Activated CD4-positive, alpha-beta T cell treated with anti-CD3 and anti-CD28 coated beads for 36 hours (primary cell): ENCODE measurements at places on chromosomes 7 and 10.
A peak's percentile ranks its signal among the peaks of the same experiment; 100 is the strongest.

DNA sequence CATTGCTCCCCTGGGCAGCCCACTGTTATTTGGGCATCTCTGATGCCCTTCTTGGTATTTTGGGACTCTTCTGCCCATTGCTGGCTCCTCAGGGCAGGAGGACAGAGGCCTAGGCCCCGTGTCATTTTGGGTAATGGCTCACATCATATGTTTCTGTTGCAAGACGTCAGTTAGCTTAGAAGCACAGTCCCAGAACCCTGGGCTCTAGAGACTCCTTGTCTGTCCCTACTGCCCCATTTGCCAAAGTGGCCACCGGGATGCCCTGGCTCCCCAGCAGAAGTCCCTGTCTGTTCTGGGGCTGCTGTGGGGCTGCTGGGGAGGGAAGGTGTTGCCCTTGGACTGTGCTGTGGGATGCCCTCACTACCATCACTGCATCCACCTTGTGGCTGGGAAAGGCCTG lies 48.8 kb downstream of the ADCYAP1R1 start:
- H3K4me3 ChIP-seq = no peak overlapping the region
- no peaks in the 10 kb centered on the region for H3K4me1 ChIP-seq
- no peaks in the 10 kb centered on the region for H3K36me3 ChIP-seq
- no peak for DNase-seq
- peaks cover 2% of the 10 kb centered on the region for H3K27me3 ChIP-seq

DNA sequence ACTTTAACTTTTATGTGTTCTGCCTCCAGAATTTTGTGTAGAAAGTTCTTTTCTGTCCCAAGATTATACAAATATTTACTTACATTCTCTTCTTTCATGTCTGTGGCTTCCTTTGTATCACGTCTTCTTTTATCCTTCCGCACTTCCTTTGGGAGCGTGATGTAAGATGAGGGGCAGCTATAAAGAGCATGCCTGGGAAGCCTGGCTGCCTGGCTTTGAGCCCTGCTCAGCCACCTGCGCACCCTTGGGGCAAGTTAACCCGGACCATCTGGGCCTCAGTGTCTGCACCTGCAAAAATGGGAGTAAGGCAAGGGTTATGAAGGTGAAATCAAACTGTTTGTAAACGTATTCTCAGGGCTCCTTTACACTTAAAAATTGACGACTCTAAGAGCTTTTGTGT lies 25.2 kb downstream of the PALD1 start:
- no peaks in the 10 kb centered on the region for H3K4me1 ChIP-seq
- H3K27ac ChIP-seq = no peak overlapping the region
- H3K4me3 ChIP-seq = no peak overlapping the region
- H3K36me3 ChIP-seq = no peaks in the 10 kb centered on the region
- no peak for DNase-seq

DNA sequence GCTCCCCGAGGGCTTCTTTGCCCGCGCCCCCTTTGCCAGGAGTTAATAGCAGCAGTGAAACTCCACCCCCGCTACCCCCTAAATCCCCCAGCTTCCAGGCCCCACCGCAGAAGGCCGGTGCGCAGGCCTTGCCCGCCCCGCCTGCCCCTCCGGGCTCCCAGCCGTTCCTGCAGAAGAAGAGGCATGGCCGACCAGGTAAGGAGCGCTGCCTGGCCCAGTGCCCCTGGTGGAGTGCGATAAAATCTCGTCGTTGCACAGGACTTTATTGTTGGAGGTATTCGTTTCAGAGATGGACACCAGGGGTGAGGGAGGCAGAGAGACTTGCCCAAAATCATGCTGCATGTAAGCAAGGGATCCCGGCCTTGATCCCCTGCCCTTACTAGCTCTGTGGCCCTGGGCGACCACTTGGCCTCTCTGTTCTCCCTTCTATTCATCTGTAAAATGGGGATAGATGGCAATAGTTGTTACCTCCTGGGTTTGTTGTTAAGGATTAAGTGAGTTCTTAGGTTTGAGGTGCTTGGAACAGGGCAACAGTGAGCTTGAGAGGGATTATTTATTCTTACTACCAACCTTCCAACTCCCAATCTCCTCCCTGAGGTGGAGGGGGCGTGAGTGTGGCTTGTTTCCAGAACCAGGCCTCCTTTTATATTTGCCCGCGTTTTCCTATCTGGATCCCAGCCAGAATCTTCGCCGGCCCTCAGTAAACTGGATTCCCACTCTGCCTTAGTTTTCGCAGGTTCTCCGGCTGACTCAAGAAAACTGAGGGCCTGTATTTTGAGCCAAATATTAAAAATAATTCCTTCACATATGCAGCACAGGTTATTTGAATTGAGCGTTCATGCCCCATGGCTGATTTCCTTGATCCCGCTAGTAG lies 78.3 kb downstream of the WIPF3 start:
- H3K27me3 ChIP-seq = no peaks in the 10 kb centered on the region
- DNase-seq = peak; percentile 18
- no peak overlapping the region for H3K4me3 ChIP-seq
- H3K36me3 ChIP-seq = no peaks in the 10 kb centered on the region
- peaks cover 8% of the 10 kb centered on the region for H3K4me1 ChIP-seq

GRCh38 chr7:104695563-104695962 lies 318.4 kb upstream of the KMT2E start:
- H3K27me3 ChIP-seq = peaks cover 1% of the 10 kb centered on the region
- H3K36me3 ChIP-seq = no peaks in the 10 kb centered on the region
- no peak for DNase-seq
- no peaks in the 10 kb centered on the region for H3K4me1 ChIP-seq
- no peak overlapping the region for H3K4me3 ChIP-seq

DNA sequence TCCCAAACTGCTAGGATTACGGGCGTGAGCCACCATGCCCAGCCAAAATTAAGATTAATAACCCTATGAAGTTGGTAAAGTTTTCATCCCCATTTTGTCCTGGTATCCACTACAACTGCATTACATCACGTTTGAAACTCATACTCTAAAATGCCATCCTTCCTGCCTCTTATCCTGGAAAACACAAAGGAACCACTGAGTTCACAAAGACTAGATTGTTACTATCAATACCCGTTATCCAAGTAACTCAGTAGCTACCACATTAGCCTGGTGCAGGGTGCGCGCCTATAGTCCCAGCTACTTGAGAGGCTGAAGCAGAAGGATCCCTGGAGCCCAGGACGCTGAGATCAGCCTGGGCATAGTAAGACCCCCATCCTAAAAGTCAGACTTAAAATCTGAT lies 63.5 kb upstream of the ANAPC16 start:
- H3K27ac ChIP-seq = no peak overlapping the region
- no peaks in the 10 kb centered on the region for H3K27me3 ChIP-seq
- peaks cover 32% of the 10 kb centered on the region for H3K36me3 ChIP-seq
- H3K4me3 ChIP-seq = no peak overlapping the region

GRCh38 chr10:85459906-85460305 lies 906.7 kb downstream of the GRID1 start:
- no peaks in the 10 kb centered on the region for H3K4me1 ChIP-seq
- H3K27ac ChIP-seq = no peak overlapping the region
- H3K4me3 ChIP-seq = no peak overlapping the region
- peaks cover 17% of the 10 kb centered on the region for H3K27me3 ChIP-seq
- H3K36me3 ChIP-seq = no peaks in the 10 kb centered on the region
- DNase-seq = no peak

- H3K27me3 ChIP-seq = no peaks in the 10 kb centered on the region
- H3K4me1 ChIP-seq = no peaks in the 10 kb centered on the region
- no peaks in the 10 kb centered on the region for H3K36me3 ChIP-seq
- no peak overlapping the region for H3K27ac ChIP-seq
- no peak for DNase-seq
These were observed 253.3 kb downstream of the SEMA3A start for GRCh38 chr7:83941300-83941699.

- H3K27ac ChIP-seq = no peak overlapping the region
- no peak for DNase-seq
- H3K4me1 ChIP-seq = peaks cover 26% of the 10 kb centered on the region
- no peaks in the 10 kb centered on the region for H3K36me3 ChIP-seq
- no peak overlapping the region for H3K4me3 ChIP-seq
- peaks cover 50% of the 10 kb centered on the region for H3K27me3 ChIP-seq
These were observed 351.2 kb downstream of the DNAJB6 start for GRCh38 chr7:157687845-157688532.

DNA sequence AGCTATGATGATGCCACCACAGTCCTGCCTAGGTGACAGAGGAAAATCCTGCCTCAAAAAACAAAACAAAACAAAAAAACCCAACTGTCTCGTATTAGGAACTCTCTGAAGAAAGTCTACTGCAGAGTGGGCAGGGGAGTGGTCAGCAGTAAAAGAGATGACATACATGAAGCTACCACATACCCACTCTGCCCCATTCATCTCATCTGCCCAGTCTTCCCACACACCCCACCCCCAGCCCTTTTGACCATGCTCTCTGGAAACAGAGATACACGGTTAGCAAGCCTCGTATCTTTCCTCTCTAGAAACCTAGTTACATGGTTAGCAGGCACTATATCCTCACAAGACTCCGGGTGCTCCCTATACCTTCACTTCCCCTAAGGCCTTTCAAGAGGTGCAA lies 8.3 kb downstream of the SLC37A3 start:
- DNase-seq = no peak

DNA sequence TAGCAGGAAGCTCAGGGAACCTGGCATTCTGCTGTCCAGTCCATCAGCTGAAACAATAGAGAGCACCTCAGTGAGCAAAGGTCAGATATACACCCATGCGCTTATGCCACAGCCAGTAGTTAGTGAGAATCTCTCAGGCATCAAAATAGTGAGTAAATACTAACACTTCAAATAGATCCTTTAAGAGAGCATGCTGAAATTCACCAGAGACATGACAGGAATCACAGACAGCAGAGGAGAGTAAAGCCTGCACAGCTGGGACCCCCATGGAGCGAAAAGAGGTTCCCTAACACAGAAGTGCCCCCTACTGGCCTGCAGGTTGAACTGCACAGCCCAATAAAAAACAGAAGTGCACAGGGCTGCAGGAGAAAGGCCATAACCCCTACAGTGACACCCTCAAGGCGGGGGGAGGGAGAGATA lies 57.6 kb upstream of the ANTXRL start:
- H3K4me3 ChIP-seq = no peak overlapping the region
- H3K27ac ChIP-seq = no peak overlapping the region
- peaks cover 6% of the 10 kb centered on the region for H3K4me1 ChIP-seq
- peak; percentile 54 for DNase-seq
- peaks cover 22% of the 10 kb centered on the region for H3K36me3 ChIP-seq

- no peak for DNase-seq
- H3K36me3 ChIP-seq = no peaks in the 10 kb centered on the region
- no peak overlapping the region for H3K27ac ChIP-seq
- no peaks in the 10 kb centered on the region for H3K4me1 ChIP-seq
- H3K4me3 ChIP-seq = no peak overlapping the region
These were observed 7.8 kb upstream of the HERC4 start for GRCh38 chr10:68082872-68083271.

DNA sequence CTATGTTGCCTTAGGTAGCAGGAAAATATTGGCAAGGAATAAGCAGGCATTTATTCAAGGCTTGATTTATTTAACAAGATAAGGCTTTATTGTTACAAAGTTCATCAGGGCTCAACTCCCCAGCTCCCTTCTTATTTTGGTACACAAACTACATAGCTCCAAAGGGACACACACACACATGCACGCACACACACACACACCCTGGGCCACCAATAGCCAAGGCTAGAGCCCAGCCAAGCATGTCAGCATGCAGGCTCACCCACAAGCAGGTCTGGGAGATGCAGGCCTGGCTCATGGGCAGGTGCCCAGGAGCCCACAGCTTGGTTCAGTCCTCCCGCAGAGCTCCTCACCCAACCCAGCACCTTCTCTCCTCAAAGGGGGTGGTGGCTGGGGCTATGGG lies 23.4 kb downstream of the LEP start:
- H3K4me1 ChIP-seq = no peaks in the 10 kb centered on the region
- no peak overlapping the region for H3K4me3 ChIP-seq
- DNase-seq = no peak
- peaks cover 12% of the 10 kb centered on the region for H3K27me3 ChIP-seq

GRCh38 chr7:150663802-150664494 lies 21.6 kb upstream of the GIMAP2 start:
- peak; percentile 48 for DNase-seq
- H3K27ac ChIP-seq = peak overlapping the region; percentile 97
- H3K4me3 ChIP-seq = peak overlapping the region; percentile 29
- peaks cover 78% of the 10 kb centered on the region for H3K4me1 ChIP-seq
- H3K36me3 ChIP-seq = peaks cover 21% of the 10 kb centered on the region

GRCh38 chr7:120716307-120716706 lies 141.6 kb downstream of the TSPAN12 start:
- no peaks in the 10 kb centered on the region for H3K4me1 ChIP-seq
- H3K4me3 ChIP-seq = no peak overlapping the region
- H3K27me3 ChIP-seq = peaks cover 6% of the 10 kb centered on the region
- no peak overlapping the region for H3K27ac ChIP-seq
- no peaks in the 10 kb centered on the region for H3K36me3 ChIP-seq

- no peaks in the 10 kb centered on the region for H3K4me1 ChIP-seq
- no peak for DNase-seq
- H3K4me3 ChIP-seq = no peak overlapping the region
- H3K27me3 ChIP-seq = peaks cover 2% of the 10 kb centered on the region
These were observed 86.2 kb downstream of the ADCY1 start for GRCh38 chr7:45660201-45660900.

DNA sequence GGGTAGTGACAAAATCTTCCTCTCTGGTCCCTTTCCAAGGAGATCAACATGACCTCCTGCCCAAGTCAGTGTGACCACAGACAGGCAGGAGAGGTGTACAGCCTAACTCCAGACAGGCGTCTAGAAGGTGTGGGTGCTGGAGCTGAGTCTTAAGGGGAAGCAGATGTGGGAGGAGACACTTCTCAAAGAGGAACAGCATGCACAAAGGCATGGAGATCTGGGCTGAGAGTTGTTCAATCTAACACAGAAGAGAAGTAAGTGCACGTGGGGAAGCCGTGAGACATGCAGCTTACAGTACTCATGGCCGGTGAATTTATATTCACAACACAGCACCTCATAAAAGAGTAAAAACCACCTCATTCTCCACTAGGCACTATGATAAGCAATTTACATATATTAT lies 23.8 kb upstream of the GSDME start:
- no peak overlapping the region for H3K4me3 ChIP-seq
- no peak overlapping the region for H3K27ac ChIP-seq
- H3K4me1 ChIP-seq = peaks cover 7% of the 10 kb centered on the region

DNA sequence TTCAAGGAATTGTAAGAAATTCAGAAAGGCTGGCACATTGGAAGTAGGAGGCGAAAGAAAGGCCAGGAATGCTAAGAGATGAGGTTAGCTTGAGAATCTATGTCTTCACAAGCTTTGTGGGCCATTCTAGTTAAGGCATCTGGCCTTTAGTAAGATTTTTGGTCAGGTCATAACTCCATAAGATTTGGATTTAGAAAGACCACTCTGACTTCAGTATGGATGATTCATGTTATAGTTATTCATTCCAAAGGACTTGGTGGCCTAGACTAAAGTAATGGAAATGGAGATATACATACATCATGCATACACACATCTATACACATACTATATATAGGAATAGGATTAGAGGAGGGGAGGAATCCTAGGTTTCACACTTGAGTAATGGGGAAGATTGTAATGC lies 77.5 kb downstream of the SEPTIN7 start:
- peaks cover 2% of the 10 kb centered on the region for H3K4me1 ChIP-seq
- H3K4me3 ChIP-seq = no peak overlapping the region
- no peaks in the 10 kb centered on the region for H3K27me3 ChIP-seq
- peaks cover 18% of the 10 kb centered on the region for H3K36me3 ChIP-seq

DNA sequence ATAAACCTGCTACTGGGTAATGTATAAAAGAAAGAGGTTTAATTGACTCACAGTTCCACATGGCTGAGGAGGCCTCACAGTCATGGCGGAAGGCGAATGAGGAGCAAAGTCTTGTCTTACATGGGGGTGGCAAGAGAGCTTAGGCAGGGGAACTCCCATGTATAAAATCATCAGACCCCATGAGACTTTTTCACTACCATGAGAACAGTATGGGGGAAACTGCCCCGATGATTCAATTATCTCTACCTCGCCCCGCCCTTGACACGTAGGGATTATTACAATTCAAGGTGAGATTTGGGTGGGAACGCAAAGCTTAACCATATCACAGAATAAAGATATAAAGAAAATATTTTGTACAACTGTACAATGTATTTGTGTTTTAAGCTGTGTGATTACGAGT lies 39.4 kb upstream of the PLCE1 start:
- DNase-seq = no peak
- H3K27me3 ChIP-seq = no peaks in the 10 kb centered on the region
- H3K36me3 ChIP-seq = peaks cover 4% of the 10 kb centered on the region
- H3K27ac ChIP-seq = no peak overlapping the region
